ENCODE measurements at places on chromosomes 7 and 10.

GRCh38 chr10:93447019-93447418 lies 35.1 kb downstream of the MYOF start:
- no peak for DNase-seq

GRCh38 chr10:209357-209756 lies 74.1 kb downstream of the ZMYND11 start:
- no peak for DNase-seq

- peak; percentile 69 for DNase-seq
These were observed 23.4 kb upstream of the DPYSL4 start for GRCh38 chr10:132163278-132163765.

DNA sequence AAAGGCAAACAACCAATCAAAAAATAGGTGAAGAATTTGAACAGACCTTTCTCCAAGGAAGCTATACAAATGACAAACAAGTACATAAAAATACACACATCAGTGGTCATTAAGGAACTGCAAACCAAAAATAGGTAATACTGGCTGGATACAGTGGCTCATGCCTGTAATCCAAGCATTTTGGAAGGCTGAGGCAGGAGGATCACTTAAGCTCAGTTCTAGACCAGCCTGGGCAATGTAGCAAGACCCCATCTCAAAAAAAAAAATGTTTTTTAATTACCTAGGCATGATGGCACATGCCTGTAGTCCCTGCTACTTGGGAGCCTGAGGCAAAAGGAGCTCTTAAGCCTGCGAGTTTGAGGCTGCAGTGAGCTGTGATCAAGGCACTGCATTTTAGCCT lies 19.3 kb downstream of the CDCA7L start:
- no peak for DNase-seq

DNA sequence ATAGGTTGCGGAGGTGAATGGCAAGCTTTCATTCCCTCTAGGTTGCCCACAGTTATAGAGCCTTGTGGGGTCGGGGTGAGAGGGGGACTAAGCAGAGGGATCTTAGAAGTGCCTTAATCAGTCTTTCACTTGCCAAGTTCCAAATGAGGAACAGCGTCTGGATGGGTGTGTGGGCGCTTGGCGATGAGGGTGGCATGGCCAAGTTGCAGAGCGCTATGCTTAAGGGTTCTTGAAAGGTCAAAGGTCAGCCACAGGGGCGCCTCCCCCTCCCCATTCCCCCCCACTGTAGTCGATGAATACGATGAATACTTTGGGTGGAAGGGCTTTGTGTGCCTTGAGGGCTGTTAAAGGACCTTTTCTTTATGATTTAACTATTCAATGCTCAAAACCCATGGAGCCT lies 185.0 kb downstream of the TCF7L2 start:
- DNase-seq = no peak

- no peak for DNase-seq
These were observed 14.6 kb upstream of the CYP3A5 start for GRCh38 chr7:99694201-99694911.

Data from SW480 (cell line).